ENCODE measurements at places on chromosomes 5 and 9.

- no peak for DNase-seq
These were observed 49.5 kb upstream of the MCCC2 start for GRCh38 chr5:71537687-71538086.

- no peak for DNase-seq
These were observed 11.9 kb downstream of the NKD2 start for GRCh38 chr5:1020452-1020961.

DNA sequence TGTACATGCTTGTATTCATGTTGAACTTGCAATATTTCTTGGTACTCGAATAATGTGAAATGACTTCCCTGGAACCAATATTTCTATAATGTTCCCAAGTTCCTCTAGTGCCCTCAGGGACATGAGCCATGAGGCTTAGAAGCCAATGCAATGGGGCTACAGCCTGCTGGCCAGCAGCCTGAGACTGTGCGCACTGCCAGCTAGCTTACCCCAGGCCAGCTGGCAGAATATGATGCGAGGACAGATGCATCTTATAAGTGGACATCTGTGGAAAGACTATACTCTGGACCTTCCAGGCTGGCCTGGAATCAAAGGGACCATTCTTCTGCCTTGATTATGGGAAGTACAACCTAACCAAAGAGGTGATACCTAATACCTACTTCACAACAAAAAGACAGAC lies 1862.0 kb upstream of the ACO1 start:
- DNase-seq, result no peak

GRCh38 chr5:10418654-10419345 lies 22.9 kb upstream of the ROPN1L start:
- no peak for DNase-seq

DNA sequence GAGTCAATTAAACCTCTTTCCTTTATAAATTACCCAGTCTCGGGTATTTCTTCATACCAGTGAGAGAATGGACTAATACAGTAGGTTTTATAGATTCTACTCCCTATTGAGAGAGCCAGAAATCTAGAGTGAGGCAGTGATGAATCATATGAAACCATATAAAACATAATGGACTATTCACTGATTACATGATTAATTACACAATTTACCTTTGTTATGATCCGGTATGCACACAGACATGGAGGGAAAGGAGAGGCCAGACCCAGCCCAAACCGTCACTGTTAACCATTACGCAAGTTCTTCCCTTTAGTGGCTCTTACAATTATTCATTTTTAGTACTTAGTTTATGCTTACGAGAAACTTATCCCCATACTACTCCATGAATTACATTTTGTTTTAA lies 205.0 kb downstream of the DNAH5 start:
- DNase-seq, result no peak

- DNase-seq, result no peak
These were observed 71.0 kb downstream of the WNK2 start for GRCh38 chr9:93254806-93255493.

DNA sequence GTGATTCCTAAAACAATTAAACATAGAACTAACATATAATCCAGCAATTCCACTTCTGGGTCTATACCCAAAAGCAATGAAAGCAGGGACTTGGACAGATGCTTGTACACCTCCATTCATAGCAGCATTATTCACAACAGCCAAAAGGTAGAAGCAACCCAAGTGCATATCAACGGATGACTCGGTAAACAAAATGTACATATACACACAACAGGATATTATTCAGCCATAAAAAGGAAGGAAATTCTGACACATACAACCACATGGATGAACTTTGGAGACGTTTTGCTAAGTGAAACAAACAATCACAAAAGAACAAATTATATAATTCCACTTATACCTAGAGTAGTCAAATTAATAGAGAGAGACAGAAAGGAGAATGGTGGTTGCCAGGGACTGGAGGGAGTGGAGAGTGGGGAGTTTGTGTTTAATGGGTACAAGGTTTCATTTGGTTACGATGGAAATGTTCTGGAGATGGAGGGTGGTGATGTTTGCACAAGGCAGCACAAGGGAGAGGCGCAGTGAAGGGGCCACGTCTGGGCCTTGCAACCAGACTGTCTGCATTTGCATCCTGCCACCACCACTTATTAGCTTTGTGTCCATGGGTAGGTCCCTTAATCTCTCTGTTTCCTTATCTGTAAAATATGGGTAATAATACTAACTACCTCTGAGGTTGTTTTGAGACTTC lies 36.3 kb upstream of the RLN1 start:
- DNase-seq, result no peak

- DNase-seq, result no peak
These were observed 134.1 kb upstream of the IFNE start for GRCh38 chr9:21616082-21616778.

- no peak for DNase-seq
These were observed 29.7 kb downstream of the PCDHGC5 start for GRCh38 chr5:141518618-141519015.

DNA sequence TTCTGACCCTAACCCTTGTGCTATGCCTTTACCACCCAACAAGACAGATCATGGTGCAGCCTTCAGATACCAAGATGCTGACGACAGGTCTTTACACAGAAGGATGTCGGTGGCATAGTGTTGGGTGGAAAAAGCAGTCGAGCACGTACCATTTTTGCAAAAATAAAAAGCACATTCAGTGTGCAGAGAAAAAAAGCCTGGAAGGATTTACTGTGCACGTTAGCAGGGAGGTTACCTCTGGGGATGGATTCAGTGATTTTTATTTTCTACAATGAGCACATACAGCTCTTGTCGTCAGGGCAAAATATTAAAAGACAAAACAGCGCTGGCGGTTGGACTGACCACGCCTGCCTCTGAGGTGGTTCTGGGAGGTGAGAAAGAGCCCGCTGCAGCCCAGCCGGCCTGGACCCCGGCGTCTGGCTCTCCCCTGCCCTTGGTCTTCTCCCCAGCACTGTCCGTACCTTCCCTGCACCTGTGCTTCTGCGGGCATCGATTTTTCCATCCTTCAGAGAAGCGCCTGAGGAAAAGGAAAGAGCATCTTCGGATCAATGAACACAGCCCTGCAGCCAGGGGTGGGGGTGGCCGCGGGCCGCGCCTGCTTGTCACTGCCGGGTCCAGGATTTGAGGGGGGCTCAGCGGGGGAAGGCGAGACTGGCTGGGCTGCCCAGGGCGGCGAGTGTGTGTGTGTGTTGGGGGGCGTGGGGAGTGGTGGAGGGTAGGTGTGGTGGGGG lies 200.0 kb upstream of the IER5L start:
- no peak for DNase-seq

DNA sequence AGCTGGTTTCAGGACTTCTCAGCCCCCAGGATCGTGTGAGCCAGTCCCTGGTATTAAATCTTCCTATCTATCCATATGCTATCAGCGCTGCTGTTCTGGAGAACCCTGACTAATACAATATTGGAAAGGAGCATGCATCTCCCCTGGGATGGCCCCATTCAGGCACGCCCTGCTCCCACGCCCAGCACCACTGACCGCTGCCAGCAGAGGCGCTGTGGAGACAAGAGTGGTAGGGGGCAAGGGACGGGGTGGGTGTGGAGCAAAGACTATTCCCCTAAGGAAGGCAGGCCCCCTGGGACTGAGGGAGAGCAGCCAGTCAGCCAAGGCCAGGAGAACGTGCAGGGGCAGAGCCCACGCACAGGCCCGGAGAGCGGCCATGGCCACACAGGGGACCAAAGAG lies 116.0 kb downstream of the VAV2 start:
- DNase-seq, result no peak

- DNase-seq, result no peak
These were observed 29.1 kb upstream of the IRX2 start for GRCh38 chr5:2780421-2781171.

- DNase-seq, result no peak
These were observed 2.9 kb downstream of the P4HA2 start for GRCh38 chr5:132224716-132225115.

DNA sequence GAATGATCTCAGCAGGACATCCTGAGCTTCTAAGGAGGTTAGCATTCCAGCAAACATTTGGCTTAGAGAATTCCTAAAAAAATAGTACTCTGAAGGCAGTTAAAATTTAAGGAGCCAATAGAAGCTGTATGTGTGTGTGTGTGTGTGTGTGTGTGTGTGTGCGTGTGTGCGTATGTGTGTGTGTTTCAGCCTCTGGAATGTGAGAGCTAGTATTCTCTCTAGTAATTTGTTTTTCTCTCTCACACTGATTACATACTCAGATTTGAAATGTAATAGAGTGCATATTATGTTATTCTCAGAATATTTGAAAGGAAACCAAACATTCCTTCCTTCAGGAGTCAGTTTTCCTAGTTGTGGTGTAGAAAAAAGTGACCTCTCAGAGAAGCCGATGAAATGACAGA lies 279.6 kb downstream of the TMEM38B start:
- DNase-seq, result no peak

- DNase-seq, result no peak
These were observed 74.1 kb upstream of the SH3PXD2B start for GRCh38 chr5:172528440-172528839.

DNA sequence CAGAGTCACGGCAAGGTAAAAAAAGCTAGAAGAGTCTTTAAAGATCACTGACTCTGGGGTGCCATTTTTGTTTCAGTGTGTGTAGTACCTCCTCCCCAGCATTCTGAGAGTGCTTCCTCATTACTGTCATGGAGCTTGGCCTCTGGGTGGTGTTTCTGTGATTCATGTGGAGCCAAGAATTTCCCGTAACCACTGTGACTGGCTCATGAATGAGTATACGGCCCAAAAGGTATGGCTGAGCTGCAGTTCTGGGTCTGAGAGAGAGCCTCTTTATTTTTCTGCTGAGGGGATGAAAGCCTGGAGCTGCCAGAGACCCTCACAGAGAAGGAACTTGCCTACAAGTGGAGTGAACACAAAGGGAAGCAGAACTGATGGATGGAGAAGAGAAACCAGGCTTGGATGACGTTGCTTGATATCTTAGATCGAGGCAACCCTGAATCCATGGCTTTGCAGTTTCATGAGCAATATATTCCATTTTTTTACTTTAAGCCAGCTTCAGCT lies 85.6 kb downstream of the PTTG1 start:
- DNase-seq, result no peak

DNA sequence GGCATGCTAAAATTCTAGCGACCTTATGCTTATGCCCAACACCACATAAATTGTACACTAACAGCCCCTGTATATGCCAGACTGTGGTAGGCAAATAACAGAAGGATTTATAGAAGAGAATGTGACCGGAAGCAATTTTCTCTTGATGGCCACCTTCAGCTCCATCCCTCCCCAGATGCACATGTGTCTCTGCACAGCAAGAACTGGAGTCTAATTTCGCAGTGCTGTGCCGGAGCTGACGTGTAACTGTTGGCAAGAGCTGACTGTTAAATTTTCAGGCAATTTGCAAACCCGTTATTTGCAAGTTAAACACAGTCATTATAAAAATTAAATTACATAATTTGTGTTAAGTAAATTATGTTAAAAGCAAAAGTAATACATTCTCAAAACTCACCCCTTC lies 48.4 kb downstream of the PCA3 start:
- no peak for DNase-seq

GRCh38 chr9:91536211-91536691 lies 112.6 kb upstream of the NFIL3 start:
- no peak for DNase-seq

- no peak for DNase-seq
These were observed 137.2 kb upstream of the TAF11L2 start for GRCh38 chr5:17360879-17361278.

- DNase-seq, result no peak
These were observed 68.6 kb upstream of the PPP1R26 start for GRCh38 chr9:135410831-135411473.

GRCh38 chr5:68479524-68479923 lies 264.0 kb downstream of the PIK3R1 start:
- DNase-seq, result no peak

DNA sequence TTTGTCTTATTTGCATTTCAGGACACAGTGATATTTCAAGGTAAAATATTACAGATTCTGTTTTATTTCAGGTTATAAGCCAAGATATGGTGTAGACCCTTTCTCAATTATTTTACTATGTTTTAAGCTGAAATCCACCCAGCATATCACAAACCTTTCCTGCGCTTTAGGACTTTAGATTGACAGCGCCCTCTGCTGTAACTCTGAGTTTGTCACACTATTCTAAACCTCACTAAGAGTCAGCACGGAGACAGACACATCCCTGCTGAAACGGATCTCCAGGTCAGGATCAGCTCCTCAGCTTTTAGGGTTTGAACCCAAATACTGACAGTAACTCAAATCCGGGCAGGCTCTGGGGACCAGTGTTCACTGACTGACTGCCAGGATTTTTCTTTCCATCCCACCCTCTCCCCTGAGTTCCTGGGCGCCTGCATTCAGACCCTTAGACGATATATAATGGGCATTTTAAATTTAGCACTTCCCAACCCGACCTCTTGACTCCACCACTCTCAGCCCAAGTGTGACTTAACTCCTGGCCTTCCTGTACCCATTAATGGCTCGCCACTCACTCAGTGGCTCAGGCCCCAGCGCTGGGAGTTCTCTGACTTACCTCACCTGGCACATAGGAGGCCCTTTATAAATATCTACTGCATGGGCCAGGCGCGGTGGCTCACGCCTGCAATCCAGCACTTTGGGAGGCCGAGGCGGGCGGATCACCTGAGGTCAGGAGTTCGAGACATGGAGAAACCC lies 33.5 kb downstream of the TLX3 start:
- peak; percentile 30 for DNase-seq

GRCh38 chr5:131104169-131104808 lies 60.8 kb downstream of the HINT1 start:
- no peak for DNase-seq

GRCh38 chr9:38084556-38084880 lies 15.5 kb upstream of the SHB start:
- DNase-seq, result no peak

DNA sequence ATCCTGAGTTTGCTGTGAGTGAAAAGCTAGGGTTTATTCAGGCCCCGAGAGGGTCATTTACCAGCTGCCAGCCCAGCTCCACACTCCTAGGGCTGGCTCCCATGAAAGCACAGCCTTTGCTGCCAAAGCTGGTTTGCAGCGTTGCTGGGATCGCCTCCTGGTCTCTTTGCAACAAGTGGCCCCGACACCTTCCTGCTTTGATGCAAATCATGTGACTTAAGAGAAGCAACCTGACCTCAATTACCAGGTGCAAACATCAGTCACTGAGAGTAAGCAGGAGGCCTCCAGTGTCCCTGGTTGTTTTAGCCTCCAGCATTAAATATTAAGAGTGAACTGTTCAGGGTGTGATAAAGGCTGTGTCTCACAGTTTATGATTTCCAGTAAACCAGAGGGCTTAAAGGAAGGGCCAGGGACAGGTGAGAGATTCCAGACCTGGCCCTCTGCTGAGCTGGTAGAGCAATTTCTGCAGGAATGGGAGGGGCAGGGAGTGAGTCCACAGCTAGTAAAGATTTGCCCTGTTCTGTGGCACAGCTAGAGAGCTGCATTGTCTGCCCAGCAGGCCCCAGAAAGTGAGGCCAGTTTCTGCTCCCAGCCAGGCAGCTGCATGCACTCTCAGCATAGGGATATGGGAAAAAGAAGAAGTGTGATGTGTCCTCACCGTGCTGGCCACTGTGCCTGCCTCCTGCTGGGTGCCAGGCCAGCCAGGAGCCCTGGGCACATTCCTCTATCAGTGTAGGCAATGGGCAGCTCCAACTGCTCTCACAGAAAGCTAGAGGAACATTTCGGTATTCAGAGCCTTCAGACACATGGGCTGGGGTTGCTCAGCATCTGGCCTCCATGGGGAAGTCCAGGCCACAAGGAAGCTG lies 58.0 kb downstream of the SLC22A5 start:
- no peak for DNase-seq

GRCh38 chr5:59756373-59757035 lies 137.0 kb downstream of the PDE4D start:
- DNase-seq, result no peak

GRCh38 chr5:97096191-97096590 lies 46.2 kb downstream of the LIX1 start:
- DNase-seq, result no peak

Measured in GM12891 (cell line).